ENCODE measurements at places on chromosomes 6 and 20. TPM values are rescaled to one million over a fixed set of nuclear protein-coding genes. Genes with fewer than 3 reads are reported as not detected.

GRCh38 chr6:17957086-17957485, 30.3 kb downstream of the KIF13A start:
- no peak overlapping the region for H3K4me3 ChIP-seq
- H3K27ac ChIP-seq = no peak overlapping the region
- H3K36me3 ChIP-seq = no peaks in the 10 kb centered on the region
- H3K4me1 ChIP-seq = no peaks in the 10 kb centered on the region

DNA sequence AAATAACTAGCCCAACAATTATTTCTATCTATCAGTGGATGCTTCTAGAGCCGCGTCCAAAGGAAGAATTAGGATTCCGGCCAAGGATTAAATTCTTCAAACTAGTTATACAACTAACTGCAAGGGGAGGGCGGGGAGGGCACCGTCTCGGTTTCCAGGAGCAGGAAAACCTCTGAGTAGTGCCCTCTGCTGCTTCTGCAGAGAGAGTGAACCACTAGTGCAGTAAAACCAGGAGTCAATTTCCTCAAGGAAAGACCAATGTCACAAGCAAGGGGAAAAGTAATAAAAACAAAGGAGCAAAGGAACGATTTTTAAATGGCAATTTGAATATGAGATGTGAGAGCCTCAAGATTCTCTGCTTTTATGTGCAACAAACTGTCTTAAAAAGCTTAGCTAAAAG, 16.5 kb upstream of the UBE2J1 start:
- peak; percentile 26 for DNase-seq
- H3K36me3 ChIP-seq = no peaks in the 10 kb centered on the region
- H3K4me1 ChIP-seq = no peaks in the 10 kb centered on the region
- H3K27ac ChIP-seq = no peak overlapping the region
- H3K27me3 ChIP-seq = no peaks in the 10 kb centered on the region

- H3K4me1 ChIP-seq = no peaks in the 10 kb centered on the region
- H3K27ac ChIP-seq = no peak overlapping the region
- H3K27me3 ChIP-seq = no peaks in the 10 kb centered on the region
- no peak for DNase-seq
Observed at GRCh38 chr6:112522587-112522986, 175.5 kb downstream of the RFPL4B start.

DNA sequence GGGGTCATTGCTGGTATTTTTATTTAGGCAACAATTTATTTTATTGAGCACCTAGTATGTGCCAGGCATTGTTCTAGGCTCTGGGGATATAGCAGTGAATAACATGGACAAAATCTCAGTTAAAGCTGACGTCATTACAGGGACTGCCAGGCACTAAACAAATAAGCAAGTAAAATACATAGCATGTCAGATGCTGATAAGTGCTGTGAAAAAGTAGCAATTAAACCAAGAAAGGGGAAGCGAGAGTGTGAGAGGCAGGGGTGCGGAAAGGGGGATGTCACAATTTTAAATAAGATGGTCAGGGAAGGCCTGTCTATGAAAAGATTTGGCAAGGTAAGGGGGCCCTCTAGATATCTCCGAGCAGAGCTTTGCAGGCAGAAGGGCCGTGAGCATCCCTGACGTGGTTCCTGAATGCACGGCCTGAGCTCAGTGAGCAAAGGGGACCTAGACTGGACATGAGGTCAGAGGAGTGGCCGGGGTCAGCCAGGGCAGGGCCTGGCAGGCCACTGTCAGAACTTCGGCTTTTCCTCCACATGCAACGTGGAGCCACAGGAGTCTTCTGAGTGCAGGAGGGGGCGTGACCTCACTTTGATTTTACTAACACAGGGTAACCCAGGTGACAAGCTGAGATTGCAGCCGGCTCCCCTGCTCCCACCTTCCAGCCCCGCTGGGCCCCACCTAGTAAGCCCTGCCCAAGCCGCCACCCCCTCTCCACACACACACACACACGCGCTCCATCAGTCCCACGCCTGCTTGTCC, 24.2 kb upstream of the SIRPA start:
- H3K4me3 ChIP-seq = no peak overlapping the region
- no peaks in the 10 kb centered on the region for H3K27me3 ChIP-seq
- H3K27ac ChIP-seq = no peak overlapping the region
- no peaks in the 10 kb centered on the region for H3K36me3 ChIP-seq
- peaks cover 5% of the 10 kb centered on the region for H3K4me1 ChIP-seq

DNA sequence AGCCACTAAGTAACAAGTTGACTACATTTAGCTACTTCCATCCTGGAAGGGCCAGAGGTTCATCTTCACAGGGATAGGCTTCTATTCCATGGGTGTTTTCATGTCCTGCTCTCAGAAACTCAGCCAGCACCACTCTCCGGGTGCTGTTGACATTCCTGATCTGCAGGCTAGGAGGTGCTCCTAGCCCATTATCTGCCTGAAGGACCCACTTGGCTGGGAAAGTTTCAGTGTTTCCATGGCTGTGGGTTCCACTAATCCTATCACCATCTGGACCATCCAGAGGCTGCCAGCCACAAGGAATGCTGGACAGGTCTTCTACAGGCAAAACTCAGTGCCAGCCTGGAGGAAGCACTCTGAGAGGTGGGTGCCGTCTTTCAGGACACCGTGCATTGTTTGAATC, 45.2 kb downstream of the HLA-G start:
- DNase-seq = no peak
- H3K27ac ChIP-seq = no peak overlapping the region
- H3K27me3 ChIP-seq = 0 out of 2 replicates have a peak, but pooled peaks cover 4% of the 10 kb centered on the region
- H3K36me3 ChIP-seq = no peaks in the 10 kb centered on the region

Gene OPN5
- not detected for total RNA-seq

GRCh38 chr20:54351371-54352136, 123.8 kb upstream of the DOK5 start:
- no peak overlapping the region for H3K27ac ChIP-seq
- no peaks in the 10 kb centered on the region for H3K36me3 ChIP-seq
- no peak for DNase-seq
- H3K4me3 ChIP-seq = no peak overlapping the region
- H3K4me1 ChIP-seq = peaks cover 10% of the 10 kb centered on the region
- H3K27me3 ChIP-seq = no peaks in the 10 kb centered on the region

- no peaks in the 10 kb centered on the region for H3K27me3 ChIP-seq
- peaks cover 12% of the 10 kb centered on the region for H3K4me1 ChIP-seq
- no peak for DNase-seq
- no peak overlapping the region for H3K4me3 ChIP-seq
Observed at GRCh38 chr20:35042268-35042667, 50.3 kb downstream of the TRPC4AP start.

DNA sequence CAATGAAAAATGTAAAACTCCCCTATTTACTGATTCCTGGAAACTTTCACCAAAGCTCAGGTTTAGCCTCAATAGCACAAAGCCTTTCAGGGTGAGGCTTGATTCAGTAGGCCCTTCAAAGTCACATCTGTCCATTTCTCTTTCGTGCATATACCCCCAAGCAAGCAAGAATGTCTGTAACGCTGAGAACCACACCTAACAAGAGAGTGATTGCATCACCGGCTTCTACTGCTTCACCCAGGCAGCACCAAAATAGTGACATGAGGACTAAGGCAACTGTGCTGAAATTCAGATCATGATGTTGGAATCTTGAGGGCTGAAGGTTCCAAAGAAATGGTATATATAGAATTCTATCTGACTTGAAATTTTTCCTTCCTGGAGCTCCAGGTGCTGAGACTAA, 26.1 kb downstream of the CGA start:
- no peaks in the 10 kb centered on the region for H3K36me3 ChIP-seq
- H3K27me3 ChIP-seq = no peaks in the 10 kb centered on the region
- no peak for DNase-seq
- no peak overlapping the region for H3K27ac ChIP-seq

DNA sequence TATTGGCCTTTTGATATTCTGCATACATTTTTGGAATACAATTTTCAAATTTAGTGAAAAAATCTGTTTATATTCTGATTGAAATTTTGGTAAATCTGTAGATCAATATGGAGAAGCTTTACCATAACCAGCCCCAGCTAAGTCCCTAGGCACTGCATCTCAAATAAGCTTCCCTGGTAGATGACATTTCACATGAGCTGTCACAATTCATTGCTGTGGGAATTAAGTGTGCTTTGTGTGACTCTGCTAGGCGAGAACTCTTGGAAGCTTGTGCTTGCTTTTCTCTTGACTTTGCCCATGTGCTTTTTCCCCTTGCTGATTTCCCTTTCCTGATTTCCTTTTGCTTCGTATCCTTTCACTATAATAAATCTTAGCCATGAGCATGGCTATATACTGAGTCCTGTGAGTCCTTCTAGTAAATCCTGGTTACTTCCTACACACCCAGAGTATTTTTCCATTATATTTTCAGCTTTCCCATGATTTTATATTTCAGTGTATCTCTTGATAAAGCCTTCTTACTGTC, 166.5 kb upstream of the MMS22L start:
- no peak for DNase-seq
- no peaks in the 10 kb centered on the region for H3K36me3 ChIP-seq
- no peaks in the 10 kb centered on the region for H3K27me3 ChIP-seq
- H3K4me3 ChIP-seq = no peak overlapping the region
- H3K27ac ChIP-seq = no peak overlapping the region

Gene DHX16
- 42.1 TPM for total RNA-seq

DNA sequence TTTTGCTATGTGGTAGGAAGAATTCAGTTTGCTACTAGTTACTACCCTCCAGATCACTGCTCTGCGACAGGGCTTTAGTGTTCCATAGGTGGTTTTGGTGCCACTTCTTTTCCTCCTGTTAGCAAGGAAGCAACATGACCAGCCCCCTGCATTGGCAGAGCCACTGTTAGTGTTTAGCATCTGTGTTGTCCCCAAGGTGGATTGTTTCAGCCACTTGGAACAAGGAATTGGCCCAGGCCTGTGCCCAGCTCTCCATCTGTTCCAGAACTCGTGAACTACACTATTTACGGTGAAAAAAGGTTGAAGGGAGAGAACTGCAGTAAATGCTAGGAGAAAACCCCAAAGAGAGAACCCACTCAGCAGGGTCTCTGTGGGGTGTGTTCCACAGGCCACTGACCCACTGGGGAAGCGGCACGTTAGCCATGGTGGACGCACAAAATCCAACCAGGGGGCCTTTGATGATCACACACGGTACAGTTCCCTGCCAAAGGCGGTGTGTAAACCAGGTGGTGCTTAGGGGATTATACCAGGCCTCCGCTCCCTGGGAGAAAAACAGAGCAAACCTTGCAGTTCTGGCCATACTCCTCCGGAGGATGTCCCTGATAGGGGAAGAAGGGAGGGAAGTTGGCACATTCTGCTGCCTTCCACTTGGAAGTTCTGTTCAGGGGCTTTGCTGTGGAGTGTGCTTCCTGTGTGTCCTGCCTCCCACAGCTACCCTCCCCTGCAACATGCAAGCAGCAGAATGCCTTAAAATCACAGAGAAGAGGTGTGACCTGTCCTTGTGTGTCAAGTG, 72.3 kb downstream of the LYRM2 start:
- no peaks in the 10 kb centered on the region for H3K4me1 ChIP-seq
- H3K27ac ChIP-seq = no peak overlapping the region
- no peaks in the 10 kb centered on the region for H3K27me3 ChIP-seq
- no peak overlapping the region for H3K4me3 ChIP-seq
- H3K36me3 ChIP-seq = no peaks in the 10 kb centered on the region

DNA sequence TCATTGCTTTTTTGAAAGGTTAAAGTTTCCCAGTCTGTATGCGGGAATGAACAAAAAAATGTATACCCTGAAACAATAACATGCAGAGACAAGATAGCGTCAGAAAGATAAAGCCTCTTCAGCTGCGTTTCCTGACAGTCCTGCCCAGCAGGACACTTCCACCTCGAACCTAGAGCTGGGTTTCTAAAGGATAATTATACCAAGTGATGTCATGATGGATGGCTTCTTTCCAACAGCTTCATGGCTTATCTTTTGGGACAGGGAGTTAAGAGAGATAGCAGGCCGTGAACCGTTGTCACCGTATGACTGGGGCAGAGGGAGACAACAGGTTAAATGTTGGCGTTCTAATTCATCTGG, 267.6 kb upstream of the SGK1 start:
- H3K27ac ChIP-seq = no peak overlapping the region
- no peak overlapping the region for H3K4me3 ChIP-seq
- no peak for DNase-seq

Gene MOG
- not detected for total RNA-seq

- no peaks in the 10 kb centered on the region for H3K36me3 ChIP-seq
- no peak for DNase-seq
- no peak overlapping the region for H3K27ac ChIP-seq
- no peaks in the 10 kb centered on the region for H3K4me1 ChIP-seq
- peaks cover 80% of the 10 kb centered on the region for H3K27me3 ChIP-seq
Observed at GRCh38 chr6:39902136-39902535, 32.1 kb downstream of the MOCS1 start.

- H3K4me3 ChIP-seq = no peak overlapping the region
- H3K27ac ChIP-seq = no peak overlapping the region
Observed at GRCh38 chr6:129920103-129920798, 59.1 kb upstream of the TMEM244 start.

GRCh38 chr6:33581186-33581585, 1.1 kb upstream of the BAK1 start:
- H3K36me3 ChIP-seq = no peaks in the 10 kb centered on the region
- H3K27me3 ChIP-seq = no peaks in the 10 kb centered on the region
- H3K4me3 ChIP-seq = no peak overlapping the region
- H3K4me1 ChIP-seq = peaks cover 15% of the 10 kb centered on the region

Gene RIPPLY2
- not detected for total RNA-seq

DNA sequence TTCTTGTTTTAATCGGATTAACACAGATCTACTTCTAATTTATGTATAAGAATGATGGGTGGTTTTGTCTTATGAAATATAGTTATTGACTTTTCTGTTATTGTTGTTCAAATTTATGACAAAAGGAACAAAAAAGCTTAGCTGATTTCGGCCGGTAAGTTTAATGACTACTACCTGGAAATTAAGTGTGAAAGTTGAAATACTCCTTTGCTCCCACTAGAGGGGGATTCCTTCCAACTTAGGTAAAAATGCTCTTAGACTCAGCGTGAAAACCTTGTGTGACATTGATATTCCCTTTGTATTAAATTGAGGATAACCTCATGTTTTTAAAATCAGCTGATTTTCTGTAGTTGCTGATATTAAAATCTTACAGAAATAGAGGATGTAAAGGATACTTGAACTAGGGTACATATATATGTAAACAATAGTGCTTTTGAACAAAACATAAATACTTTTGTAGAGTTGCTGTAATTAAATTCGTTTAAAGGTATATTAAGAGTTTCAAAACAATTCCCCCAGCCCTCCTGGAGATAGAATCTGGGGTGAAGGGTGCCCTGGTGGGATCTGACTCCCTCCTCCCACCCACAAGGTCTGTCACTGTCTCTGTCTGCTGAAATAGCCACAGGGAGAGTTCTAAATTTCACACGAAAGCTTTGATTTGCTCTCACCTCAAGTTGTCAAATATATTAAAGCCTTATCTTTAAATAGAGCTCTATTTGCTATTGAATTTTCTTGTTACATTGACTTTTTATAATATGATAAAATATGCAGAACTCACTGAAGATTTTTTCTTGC, 257.5 kb downstream of the ARID1B start:
- no peak overlapping the region for H3K4me3 ChIP-seq
- H3K36me3 ChIP-seq = no peaks in the 10 kb centered on the region
- H3K4me1 ChIP-seq = peaks cover 10% of the 10 kb centered on the region
- DNase-seq = no peak
